Nucleus accumbens (tissue), 56 donors: ENCODE measurements at places on chromosomes 11 and 22.

DNA sequence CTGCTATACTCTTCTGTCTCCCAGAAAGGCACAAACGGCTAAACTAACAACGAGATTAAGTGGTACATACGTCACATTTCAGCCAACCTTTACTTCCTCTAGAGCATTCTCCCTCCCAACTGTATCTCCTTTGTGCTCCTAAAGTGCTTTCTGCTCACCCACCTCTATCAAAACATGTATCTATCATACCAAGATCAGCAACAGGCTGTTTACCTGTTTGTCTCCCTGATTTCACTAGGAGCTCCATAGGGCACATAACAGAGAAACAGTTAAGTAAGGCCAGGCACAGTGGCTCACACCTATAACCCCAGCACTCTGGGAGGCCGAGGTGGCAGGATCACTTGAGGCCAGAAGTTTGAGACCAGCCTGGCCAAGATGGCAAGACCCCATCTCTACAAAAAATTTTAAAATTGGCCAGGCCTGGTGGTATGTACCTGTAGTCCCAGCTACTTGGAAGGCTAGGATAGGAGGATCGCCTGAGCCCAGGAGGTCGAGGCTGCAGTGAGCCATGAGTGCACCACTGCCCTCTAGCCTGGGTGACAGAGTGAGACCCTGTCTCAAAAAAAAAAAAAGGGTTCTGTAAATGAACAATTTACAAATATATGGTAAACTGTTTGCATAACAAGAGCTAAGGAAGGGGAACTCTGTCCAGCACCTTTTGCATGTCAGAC, 2.8 kb downstream of the NDUFC2 start:
- DNase-seq = no peak

DNA sequence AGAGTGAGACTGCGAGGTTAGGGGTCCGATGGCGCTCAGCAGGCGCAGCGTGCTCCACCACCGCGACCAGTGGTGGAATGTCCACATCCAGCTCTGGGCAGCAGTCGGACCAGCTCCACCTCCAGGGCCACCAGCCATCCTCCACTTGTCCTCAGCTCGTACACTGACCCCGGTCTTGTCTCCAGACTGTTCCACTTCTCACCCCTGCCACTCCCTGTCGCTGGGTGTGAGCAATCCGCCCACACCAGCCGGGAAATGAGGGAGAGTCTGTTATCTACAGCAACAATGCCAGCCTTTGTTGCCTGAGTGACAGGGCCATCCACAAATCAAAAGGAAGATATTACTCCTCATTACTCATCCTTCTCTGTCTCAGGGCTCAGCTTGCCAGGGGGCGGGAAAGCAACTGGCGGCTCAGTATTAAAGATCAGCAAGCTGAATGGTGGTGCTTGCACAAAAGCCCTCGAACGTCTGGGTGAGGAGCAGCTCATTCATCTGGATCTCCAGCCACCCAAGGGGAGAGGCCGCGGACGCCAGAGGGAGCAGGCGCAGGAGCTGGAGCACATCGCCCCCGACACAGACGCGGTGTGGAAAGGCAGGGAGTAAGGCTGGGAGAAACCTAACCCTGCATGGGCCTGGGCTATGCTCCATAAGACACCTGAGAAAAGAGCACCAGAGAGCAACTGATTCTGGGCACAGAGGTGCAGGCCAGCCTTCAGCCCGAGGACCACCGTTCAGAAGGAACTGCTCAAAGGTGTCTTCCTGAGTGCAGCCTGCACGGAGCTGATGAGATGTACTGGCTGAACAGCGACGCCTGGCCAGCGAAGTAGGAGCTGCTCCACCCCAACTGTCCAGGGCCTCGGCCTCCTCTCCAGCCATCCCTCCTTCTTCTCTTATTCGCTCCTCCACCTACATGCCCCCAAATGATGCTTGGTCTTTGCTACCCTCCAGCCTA, 21.9 kb downstream of the IGSF9B start:
- DNase-seq = peak; percentile 81

DNA sequence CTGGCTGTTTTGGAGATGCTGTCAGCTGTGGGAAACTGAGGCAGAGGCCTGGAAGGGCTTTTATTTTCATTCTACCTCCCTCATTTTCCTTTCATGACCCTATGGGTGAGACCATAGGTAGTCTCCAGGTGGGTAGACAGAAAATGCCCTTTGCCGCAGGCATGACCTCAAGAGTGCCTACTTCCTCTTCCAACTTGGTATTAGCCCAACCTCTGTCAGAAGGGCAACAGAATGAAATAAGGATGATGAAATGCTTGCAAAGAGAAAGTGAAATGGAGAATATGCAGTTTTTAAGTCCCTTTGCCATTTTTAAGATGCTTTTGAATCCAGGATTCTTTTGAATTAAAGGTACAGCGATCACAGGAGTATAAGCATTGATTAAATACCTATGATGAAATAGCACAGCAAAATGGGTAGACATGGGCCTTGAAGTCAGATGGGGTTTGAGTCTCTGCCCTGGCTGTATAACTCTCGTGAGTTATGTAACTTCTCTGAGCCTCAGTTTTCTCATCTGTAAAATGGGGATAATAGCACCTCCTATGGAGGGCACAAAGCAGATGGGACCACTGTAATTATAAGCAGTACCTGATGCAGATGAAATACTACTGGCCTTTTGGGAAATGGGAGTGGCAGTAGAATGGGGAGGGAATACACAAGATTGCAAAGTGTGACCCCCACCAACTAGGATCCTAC, 3.7 kb downstream of the ASPHD2 start:
- DNase-seq = no peak

DNA sequence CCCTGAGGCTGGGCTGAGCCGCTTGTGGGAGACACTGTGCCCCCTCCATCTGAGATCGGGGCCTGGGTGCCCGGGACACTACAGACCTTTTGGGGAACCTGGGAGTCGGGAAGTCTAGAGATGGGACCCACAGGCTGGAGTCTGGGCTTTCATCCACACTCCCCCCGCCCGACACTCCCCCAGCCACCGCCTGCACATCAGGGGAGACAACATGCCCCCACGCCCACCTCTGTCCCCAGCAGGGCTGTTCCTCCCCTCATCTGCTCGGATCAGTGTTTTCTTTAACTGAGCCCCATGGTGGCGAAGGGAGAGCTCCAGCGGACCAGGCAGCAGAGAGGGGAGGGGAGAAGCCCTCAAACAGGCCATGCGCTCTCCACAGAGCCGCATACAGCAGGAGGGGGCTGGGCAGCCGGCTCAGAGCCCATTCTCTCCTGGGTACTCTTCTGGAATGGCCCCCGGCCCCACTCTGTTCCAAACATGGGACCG, 174.7 kb downstream of the IGLL1 start:
- DNase-seq = no peak

DNA sequence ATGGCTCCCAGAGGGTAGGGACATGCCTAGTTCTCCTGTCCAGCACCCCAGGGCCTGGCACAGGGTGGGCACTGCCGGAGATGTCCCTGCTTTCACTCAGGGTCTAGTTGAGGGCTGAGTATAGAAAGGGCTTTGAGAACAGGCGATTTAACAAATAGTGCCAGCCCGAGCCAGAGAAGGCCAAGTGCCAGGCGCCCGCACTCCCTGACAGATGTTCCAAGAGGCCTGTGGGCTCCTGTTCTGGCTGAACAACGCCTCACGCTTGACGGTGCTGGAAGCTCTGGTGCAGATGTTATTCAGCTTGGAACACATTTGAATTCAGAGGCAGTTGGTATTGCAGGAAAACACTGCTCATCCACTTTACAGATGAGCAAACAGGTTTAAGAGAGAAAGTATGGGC, 46.5 kb downstream of the NFAM1 start:
- no peak for DNase-seq

GRCh38 chr11:131616481-131617140, 246.2 kb downstream of the NTM start:
- no peak for DNase-seq

- DNase-seq = no peak
Observed at GRCh38 chr11:87224486-87224885, 186.8 kb downstream of the TMEM135 start.

DNA sequence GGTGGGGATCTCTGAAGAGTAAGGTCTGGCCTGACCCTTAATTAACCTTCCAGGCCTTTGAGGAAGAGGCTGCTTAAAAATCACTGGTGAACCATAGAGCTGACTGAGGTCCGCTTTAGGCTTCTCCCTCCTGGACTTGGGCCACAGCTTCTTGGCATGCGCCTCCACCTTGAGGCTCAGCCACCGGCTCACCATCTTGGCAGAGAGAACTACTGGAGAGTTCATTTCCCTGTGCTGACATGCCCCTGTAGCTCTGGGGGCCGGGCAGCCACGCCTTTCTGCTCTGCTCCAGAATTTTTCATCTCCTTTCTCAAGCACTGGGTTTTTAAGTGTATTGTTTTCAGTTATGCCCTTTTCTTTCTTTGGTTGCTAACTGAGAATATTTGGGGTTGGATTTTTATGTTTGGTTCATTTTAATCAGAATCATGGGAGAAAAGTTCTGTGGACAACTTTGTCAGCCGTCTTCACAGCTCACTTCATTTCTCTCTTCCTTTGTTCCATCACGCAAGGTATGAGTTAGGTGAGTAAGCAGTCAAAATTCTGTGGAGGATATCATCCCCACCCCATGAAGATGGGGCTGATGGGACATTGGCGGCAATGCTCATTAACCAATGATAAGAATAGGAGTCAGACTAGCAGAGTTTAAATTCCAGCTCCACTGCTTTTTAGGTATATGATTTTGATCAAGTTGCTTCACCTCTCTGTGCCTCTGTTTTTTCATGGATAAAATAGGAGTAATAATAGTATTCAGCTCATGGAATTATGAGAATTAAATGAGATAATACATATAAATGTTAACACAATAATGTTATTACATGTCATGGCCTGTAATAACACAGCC, 103.9 kb downstream of the DBX1 start:
- DNase-seq = no peak

GRCh38 chr11:100833276-100833675, 146.2 kb downstream of the ARHGAP42 start:
- DNase-seq = no peak

DNA sequence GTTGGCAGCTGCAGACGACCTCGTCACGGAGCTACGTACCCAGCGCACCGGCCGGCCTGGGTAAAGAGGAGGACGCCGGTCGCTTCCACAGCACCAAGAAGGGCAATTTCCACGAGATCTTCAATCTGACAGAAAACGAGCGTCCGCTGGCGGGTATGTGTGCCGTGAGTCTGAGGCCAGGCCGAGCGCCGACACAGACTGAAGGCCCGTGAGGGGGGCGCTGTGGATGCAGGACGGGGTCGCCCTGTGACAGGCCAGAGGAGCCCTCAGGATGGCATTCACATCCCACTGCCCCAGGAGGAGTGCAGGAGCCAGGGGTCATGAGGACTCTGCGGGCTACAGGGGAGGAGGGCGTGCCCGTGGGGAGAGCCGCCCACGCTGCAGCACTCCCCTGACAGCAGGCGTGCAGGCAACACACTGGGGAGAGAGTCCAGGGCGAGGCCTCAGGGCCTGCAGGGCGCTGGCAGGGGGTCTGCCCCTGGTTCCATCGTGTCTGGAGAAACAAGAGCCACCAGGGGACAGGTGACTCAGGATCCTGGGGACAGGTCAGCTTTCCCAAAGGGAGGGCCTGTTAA, 53.6 kb downstream of the GRAMD4 start:
- DNase-seq = no peak

DNA sequence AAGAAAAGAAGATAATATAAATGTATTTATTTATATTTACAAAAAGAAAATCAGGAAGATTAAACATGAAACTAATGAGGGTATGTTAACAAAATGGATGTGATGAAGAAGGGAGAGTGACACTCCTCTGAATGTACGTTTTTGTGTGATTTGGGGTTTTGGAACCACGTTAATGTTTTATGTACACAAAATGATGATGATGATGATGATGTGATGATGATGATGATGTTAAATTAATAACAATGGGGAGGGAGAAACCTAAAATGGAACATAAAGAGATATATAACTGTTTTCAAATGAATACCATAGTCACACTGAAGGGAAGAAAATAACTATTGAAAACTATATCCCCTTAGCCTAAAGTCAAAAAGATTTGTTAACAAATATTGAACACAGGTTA, 143.1 kb downstream of the RCN1 start:
- DNase-seq = no peak

DNA sequence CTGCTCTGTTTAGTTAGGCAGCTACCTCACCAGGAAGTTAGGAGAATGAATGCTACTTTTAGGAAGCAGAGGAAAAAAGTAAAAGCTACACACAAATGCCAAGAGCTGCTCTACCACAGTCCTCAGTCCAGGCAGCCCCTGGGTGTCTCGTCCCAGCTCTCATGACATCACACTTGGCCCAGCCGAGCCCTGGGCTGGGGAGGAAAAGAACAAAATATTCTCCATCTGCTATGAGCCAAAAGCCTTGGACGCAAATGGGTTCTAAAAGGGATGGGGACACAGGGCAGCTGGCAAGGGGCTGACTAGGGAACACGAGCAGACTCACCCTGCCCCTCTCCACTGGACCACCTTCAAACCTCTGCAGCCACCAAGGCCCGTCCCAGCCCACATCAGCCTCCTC, 26.1 kb downstream of the TMEM184B start:
- DNase-seq = peak; percentile 83

DNA sequence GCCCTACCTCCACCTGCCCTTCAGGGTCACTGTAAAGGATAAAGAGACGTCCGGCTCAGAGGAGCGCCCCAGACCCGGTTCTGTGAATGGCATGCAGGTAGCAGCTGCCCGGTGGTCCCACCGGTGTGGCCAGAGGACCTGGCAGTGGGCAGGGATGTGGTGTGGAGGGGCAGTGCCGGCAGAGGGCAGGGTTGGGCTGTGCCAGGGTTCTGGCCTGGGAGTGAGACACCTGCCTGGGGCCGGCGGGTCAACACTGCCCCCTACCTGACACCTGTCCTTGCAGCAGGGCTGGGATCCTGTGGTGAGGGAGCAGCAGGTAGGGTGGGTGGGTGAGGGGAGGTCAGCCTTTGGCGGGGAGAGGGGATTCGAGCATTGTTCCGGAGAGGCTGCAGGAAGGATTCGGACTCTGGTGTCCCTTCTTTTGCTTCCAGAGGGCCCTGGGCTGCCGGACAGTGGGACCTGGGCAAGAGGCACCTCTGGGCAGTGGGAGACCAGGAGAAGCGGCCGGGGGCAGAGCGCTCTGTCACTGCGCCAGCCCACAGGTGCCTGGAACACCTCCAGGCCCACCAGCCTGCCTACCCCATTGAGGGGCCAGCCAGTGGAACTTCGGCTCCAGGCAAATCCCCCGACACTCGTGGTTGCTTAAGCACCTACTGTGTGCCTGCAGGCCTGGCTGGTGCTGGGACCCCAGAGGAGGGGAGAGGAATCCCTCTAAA, 1.6 kb upstream of the PHLDA2 start:
- no peak for DNase-seq

DNA sequence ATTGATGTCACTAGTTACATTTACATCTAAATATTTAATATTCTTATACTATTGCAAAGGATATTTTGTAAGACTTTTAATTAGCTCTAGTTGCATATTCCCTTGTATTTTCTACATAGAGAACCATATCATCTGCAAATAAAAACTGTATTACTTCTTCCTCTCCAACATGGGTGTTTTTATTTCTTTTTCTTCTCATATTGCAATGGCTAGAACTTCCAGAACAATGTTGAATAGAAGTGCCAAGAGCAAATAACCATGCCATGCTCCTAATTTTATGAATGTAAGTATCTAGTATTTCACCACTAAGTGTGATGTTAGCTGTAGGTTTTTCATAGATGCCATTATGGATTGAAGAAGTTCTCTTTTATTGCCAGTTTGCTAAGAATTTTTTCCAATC, 321.8 kb upstream of the NCAM1 start:
- no peak for DNase-seq

- DNase-seq = no peak
Observed at GRCh38 chr11:113989916-113990315, 15.0 kb downstream of the HTR3A start.

- no peak for DNase-seq
Observed at GRCh38 chr11:86176165-86176884, 68.2 kb upstream of the EED start.
